Thymus (tissue), 14 donors: ENCODE measurements at places on chromosomes 12 and 14. TPM values are rescaled to one million over a fixed set of nuclear protein-coding genes. Genes with fewer than 3 reads are reported as not detected.
A peak's percentile ranks its signal among the peaks of the same experiment; 100 is the strongest.

DNA sequence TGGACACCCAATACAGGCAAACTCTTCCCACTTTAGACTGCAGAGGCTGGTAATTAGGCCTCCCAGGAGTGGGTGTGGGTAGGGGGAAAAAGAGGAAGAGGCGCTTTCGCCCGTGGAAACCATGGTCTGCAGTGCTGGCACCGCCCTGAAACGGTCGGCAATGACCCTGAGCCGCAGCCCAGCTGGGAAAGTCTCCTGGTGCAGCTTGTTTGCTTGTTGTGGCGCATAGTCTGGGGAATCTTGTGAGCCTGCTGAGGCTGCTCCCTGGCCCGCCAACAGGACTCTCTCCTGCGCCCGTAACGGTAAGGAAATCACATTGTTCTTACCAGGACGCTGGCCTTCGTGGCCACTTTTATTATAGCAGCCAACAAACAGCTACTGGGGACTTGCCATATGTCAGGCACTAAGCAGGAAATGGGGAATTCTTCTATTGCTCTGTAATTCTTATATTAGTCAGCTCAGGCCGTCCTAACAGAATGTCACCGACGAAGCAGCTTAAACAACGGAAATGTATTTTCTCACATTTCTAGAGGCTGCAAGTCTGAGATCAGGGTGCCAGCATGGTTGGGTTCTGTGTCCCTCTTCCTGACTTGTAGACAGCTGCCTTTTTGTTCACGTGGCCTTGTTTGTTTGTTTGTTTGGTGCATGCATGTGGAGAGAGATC lies 52.5 kb upstream of the RIN3 start:
- no peaks in the 10 kb centered on the region for H3K36me3 ChIP-seq
- H3K27ac ChIP-seq = no peak overlapping the region
- no peak overlapping the region for H3K4me3 ChIP-seq
- DNase-seq = no peak
- H3K4me1 ChIP-seq = peaks cover 69% of the 10 kb centered on the region

- H3K36me3 ChIP-seq = no peaks in the 10 kb centered on the region
- no peak overlapping the region for H3K4me3 ChIP-seq
- DNase-seq = no peak
- no peak overlapping the region for H3K27ac ChIP-seq
- H3K27me3 ChIP-seq = peaks cover 14% of the 10 kb centered on the region
Measured at GRCh38 chr12:52372216-52373154, 5.2 kb upstream of the KRT85 start.

KLHL33 gene
- 0.64 TPM for polyA plus RNA-seq

PIWIL1 gene
- polyA plus RNA-seq = 0.05 TPM

DNA sequence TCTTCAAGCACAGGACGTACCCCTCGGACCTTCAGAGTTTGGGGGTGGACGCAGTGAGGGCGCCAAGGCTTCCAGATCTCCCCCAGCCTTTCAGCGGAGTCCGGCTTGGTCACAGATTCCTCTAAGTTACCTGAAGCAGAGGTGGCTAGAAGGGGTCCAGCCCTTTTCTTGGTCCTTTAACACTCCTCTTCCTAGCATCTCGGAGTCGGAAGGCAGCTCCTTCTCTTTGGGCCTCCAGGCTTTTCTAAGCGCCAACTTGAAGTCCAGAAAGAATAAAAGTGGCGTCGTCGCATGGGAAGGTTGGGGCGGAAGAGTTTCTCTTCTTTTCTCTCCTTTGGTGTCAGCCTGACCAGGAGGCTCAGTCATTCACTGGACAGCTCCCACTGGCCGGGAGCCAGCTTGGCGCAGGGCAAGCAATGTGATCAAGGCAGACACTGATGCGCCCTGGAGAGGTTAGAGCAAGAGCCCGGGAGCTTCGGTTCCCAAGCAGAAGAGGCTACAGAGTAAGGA lies 9.6 kb downstream of the OR6S1 start:
- peaks cover 41% of the 10 kb centered on the region for H3K27me3 ChIP-seq
- DNase-seq = no peak
- H3K27ac ChIP-seq = no peak overlapping the region

- H3K27me3 ChIP-seq = no peaks in the 10 kb centered on the region
- H3K36me3 ChIP-seq = peaks cover 74% of the 10 kb centered on the region
- no peak overlapping the region for H3K27ac ChIP-seq
- no peaks in the 10 kb centered on the region for H3K4me1 ChIP-seq
Measured at GRCh38 chr12:54251667-54252284, 28.1 kb downstream of the CBX5 start.

GRCh38 chr12:13606290-13606689 lies 375.1 kb downstream of the GRIN2B start:
- H3K4me3 ChIP-seq = no peak overlapping the region
- H3K27me3 ChIP-seq = no peaks in the 10 kb centered on the region
- no peak for DNase-seq
- H3K36me3 ChIP-seq = no peaks in the 10 kb centered on the region
- no peaks in the 10 kb centered on the region for H3K4me1 ChIP-seq

MEG3 gene
- 103 TPM for polyA plus RNA-seq

DNA sequence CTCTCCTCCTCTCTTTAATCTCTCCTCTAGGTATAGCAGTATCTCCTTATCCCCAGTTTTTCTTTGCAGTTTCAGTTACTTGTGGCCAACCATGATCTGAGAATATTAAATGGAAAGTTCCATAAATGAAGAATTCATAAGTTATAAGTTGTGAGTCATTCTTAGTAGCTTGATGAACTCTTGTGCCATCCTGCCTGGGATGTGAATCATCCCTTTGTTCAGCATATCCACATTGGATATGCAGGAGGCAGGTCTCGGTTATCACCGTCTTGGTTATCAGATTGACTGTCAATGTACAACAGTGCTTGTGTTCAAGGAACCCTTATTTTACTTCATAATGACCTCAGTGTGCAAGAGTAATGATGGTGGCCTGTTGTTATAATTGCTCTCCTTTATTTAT lies 134.0 kb downstream of the TMEM117 start:
- DNase-seq = no peak
- no peak overlapping the region for H3K27ac ChIP-seq

- no peaks in the 10 kb centered on the region for H3K27me3 ChIP-seq
- H3K27ac ChIP-seq = peak within 1 kb of the TSS; percentile 98
- peak within 1 kb of the TSS; percentile 100 for H3K4me3 ChIP-seq
- DNase-seq = no peak
- H3K4me1 ChIP-seq = peaks cover 21% of the 10 kb centered on the region
Measured at GRCh38 chr12:121803861-121804416, at the start of gene SETD1B. Gene SETD1B, plus strand, starts transcription at chr12:121804009. Its CDS starts 729 bp downstream, at chr12:121804738.

CMA1 gene
- polyA plus RNA-seq = 0.96 TPM

IFNG gene
- 1.9 TPM for polyA plus RNA-seq

CRACR2A gene
- 7.3 TPM for polyA plus RNA-seq

- DNase-seq = no peak
- no peak overlapping the region for H3K4me3 ChIP-seq
- no peaks in the 10 kb centered on the region for H3K27me3 ChIP-seq
- H3K27ac ChIP-seq = no peak overlapping the region
- peaks cover 14% of the 10 kb centered on the region for H3K36me3 ChIP-seq
- no peaks in the 10 kb centered on the region for H3K4me1 ChIP-seq
Measured at GRCh38 chr12:109191621-109192250, 75.3 kb downstream of the ACACB start.

PTCSC3 gene
- not detected for polyA plus RNA-seq

DNA sequence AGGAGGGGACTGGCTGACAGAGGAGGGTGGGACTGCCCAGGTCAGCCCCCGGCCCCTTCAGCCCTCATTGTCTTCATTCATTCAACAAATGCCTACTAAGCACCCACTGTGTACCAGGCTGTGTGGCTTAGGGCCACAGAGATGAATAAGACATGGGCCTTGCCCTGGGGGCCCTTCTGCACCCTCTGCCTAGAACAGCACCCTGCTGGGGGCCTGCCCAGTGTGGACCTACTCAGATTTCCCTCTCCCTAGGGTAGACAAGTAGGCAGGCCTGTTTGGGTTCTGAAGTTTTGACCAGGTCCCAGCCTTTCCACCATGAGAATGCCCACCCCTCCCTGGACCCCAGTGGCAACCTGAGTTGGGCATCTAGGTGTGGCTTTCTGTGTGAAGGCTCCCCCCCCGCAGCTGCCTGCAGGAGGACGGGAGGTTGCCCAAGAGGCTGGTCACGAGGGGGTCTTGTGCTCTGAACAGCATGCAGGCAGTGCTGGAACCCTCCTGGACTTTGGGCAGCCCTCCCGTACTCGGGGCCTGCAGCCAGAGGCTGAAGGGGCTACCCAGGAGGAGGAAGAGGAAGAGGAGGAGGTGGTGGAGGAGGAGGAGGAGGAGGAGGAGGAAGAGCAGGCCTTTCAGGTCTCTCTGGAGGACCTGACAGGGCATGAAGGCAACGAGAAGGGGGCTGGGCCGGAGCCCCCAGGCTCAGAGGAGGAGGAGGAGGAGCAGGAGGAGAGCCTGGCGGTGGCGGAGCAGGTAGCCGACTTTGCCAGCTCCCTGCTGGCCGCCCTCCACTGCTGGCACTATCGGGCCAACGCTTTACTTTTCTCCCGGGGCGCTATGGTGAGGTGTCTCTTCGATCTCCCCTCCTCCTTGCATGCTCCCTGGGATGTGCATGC lies 33.4 kb downstream of the PLEKHG3 start:
- H3K4me3 ChIP-seq = no peak overlapping the region
- no peaks in the 10 kb centered on the region for H3K27me3 ChIP-seq
- H3K27ac ChIP-seq = no peak overlapping the region

- H3K27ac ChIP-seq = no peak overlapping the region
- H3K4me3 ChIP-seq = no peak overlapping the region
- no peaks in the 10 kb centered on the region for H3K36me3 ChIP-seq
- DNase-seq = no peak
- H3K4me1 ChIP-seq = no peaks in the 10 kb centered on the region
- H3K27me3 ChIP-seq = no peaks in the 10 kb centered on the region
Measured at GRCh38 chr12:24681570-24681969, 267.3 kb downstream of the BCAT1 start.

GRIP1 gene
- 0.71 TPM for polyA plus RNA-seq

TAS2R19 gene
- polyA plus RNA-seq = 1.6 TPM

- no peaks in the 10 kb centered on the region for H3K36me3 ChIP-seq
- no peaks in the 10 kb centered on the region for H3K4me1 ChIP-seq
- H3K27ac ChIP-seq = no peak overlapping the region
- no peak for DNase-seq
- H3K4me3 ChIP-seq = no peak overlapping the region
Measured at GRCh38 chr12:82810568-82810967, 123.9 kb downstream of the TMTC2 start.

CAPZA3 gene
- 0.05 TPM for polyA plus RNA-seq

GRCh38 chr12:24933694-24934407 lies 15.1 kb downstream of the BCAT1 start:
- no peak overlapping the region for H3K4me3 ChIP-seq
- no peaks in the 10 kb centered on the region for H3K27me3 ChIP-seq
- peaks cover 3% of the 10 kb centered on the region for H3K4me1 ChIP-seq
- no peak for DNase-seq
- no peak overlapping the region for H3K27ac ChIP-seq

- DNase-seq = no peak
- H3K27ac ChIP-seq = no peak overlapping the region
- H3K27me3 ChIP-seq = no peaks in the 10 kb centered on the region
- H3K4me1 ChIP-seq = no peaks in the 10 kb centered on the region
- no peak overlapping the region for H3K4me3 ChIP-seq
Measured at GRCh38 chr14:85233756-85234155, 296.2 kb upstream of the FLRT2 start.

DNA sequence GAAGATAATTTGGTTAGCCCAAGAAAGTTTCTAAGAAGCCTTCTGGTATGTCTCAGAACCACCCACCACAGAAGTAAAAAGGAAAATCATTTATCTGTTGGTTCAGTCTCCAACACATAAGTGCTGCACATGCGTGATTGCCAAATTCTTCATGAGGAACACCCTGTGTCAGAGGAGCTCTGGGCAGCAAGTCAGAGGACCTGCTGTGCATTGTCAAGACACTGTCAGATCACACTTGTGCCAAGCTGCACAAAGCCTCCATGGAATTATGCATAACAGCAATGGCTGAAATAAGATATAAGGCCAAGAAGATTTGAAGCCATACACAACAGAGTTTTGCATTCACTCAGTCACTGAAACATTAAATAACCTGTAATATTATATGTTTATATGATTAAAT lies 1304.7 kb upstream of the FLRT2 start:
- no peaks in the 10 kb centered on the region for H3K36me3 ChIP-seq
- no peak for DNase-seq
- no peaks in the 10 kb centered on the region for H3K27me3 ChIP-seq
- H3K27ac ChIP-seq = no peak overlapping the region
- no peak overlapping the region for H3K4me3 ChIP-seq

CFAP54 gene
- 0.39 TPM for polyA plus RNA-seq

TMEM63C gene
- polyA plus RNA-seq = 0.64 TPM

DNA sequence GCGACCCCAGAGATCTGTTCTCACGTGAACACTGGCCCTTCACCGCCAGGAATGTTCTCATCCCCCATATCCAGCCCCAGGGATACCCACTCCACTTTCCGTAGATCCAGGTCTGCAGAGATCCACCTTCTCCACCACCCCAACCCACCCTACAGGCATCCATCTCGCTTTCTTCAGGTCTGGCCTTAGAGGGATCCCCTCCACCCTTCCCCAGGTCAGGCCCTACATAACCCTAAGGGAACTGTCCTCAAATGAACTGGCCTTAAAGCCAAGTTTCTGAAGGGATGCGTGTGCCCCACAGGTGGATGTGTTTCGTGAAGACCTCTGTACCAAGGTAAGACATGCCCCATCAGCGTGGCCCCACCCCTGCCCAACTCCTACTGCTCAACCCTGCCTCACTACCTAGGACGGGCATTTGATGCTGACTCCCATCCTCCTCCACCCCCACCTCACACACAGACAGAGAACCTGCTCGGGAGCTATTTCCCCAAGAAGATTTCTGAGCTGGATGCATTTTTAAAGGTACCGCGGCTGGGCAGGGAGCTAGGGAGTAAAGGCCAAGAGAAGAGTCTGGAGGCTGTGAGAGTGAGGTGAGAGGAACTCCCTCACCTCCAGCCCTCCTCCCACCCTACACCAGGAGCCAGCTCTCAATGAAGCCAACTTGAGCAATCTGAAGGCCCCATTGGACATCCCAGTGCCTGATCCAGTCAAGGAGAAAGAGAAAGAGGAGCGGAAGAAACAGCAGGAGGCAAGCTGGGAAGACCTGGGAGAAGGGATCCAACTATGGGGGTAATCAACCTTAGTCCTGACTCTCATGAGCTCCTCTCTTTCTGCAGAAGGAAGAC lies 912 bp downstream of the PSME1 start:
- no peaks in the 10 kb centered on the region for H3K27me3 ChIP-seq
- H3K36me3 ChIP-seq = peaks cover 19% of the 10 kb centered on the region
- DNase-seq = no peak
- H3K27ac ChIP-seq = peak overlapping the region; percentile 50
- H3K4me3 ChIP-seq = peak overlapping the region; percentile 78
- peaks cover 30% of the 10 kb centered on the region for H3K4me1 ChIP-seq

DLK1 gene
- 6.9 TPM for polyA plus RNA-seq

DNA sequence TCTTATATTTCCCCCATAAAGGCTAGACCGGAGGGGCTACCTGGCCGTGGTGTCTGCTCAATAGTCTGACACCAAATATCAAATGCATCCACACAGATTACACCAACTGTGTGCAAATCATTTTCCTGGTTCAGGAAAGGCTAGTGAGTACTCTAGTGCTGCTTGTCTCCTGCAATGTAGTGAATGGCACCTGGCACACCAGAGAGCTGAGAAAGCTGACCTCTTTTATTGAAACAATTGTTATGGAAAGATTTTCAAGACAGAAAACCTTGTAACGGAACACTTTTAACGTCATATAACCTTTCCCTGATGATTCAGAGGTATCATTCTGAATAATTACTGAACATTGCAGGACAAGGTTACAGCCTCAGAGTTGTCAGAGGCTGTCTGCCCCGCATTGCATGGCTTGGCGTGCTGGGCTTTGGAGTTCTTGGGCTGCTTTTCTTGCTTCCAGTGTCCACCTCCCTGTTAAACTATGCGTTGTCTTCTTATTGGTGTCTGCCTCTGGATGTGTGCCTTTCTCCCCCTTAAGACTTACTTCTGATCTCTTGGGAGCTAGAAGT lies 40.7 kb upstream of the HDAC7 start:
- no peak for DNase-seq
- no peaks in the 10 kb centered on the region for H3K4me1 ChIP-seq
- H3K27me3 ChIP-seq = no peaks in the 10 kb centered on the region
- H3K4me3 ChIP-seq = no peak overlapping the region
